Esophagus squamous epithelium (tissue), 5 donors: ENCODE measurements at places on chromosomes 5 and 9. TPM values are rescaled to one million over a fixed set of nuclear protein-coding genes. Genes with fewer than 3 reads are reported as not detected.

GRCh38 chr5:38719916-38720315 lies 125.9 kb upstream of the OSMR start:
- no peak for DNase-seq
- no peak overlapping the region for H3K4me3 ChIP-seq
- no peak overlapping the region for H3K27ac ChIP-seq
- no peaks in the 10 kb centered on the region for H3K27me3 ChIP-seq

GRCh38 chr5:84724683-84725082 lies 340.0 kb upstream of the EDIL3 start:
- H3K4me1 ChIP-seq = no peaks in the 10 kb centered on the region
- H3K36me3 ChIP-seq = no peaks in the 10 kb centered on the region
- H3K4me3 ChIP-seq = no peak overlapping the region
- no peaks in the 10 kb centered on the region for H3K27me3 ChIP-seq
- H3K27ac ChIP-seq = no peak overlapping the region

RALGPS1 gene
- 16.4 TPM for total RNA-seq

GLDC gene
- 2.1 TPM for total RNA-seq

SVEP1 gene
- total RNA-seq = 13.8 TPM

- peak within 1 kb of the TSS; percentile 19 for H3K4me3 ChIP-seq
- H3K36me3 ChIP-seq = no peaks in the 10 kb centered on the region
- H3K27me3 ChIP-seq = no peaks in the 10 kb centered on the region
- no peak for DNase-seq
Measured at GRCh38 chr5:138138949-138139780, at the start of gene NME5. TSS of gene NME5 (minus strand) at chr5:138139428. CDS start at chr5:138138780, 648 bp downstream.
